ENCODE measurements at places on chromosomes 7 and 10.

GRCh38 chr10:118698421-118698820 lies 56.3 kb downstream of the CACUL1 start:
- peak; percentile 68 for DNase-seq

- DNase-seq, result no peak
Measured at GRCh38 chr7:142478479-142479220, 220.8 kb upstream of the PRSS58 start.

DNA sequence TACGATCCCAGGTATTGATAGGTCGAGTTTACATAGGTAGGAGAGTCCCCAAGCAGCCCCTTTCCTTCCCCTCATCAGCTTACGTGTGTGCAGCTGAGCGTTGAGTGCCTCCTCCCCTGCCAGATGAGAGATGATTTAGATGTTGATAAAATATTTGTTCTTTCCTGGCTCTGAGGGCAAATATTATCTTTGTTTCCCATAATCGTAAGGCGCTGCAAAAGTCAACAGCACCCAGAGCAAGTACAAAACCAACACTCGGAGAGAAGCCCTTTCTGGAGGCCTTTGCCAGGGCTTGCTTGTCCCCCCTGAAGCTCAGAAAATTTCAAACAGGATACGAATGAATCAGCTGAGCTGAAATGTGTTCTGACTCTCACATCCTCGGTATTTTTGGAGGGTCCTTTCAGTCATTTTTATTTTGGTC lies 683.2 kb downstream of the LRMDA start:
- no peak for DNase-seq

DNA sequence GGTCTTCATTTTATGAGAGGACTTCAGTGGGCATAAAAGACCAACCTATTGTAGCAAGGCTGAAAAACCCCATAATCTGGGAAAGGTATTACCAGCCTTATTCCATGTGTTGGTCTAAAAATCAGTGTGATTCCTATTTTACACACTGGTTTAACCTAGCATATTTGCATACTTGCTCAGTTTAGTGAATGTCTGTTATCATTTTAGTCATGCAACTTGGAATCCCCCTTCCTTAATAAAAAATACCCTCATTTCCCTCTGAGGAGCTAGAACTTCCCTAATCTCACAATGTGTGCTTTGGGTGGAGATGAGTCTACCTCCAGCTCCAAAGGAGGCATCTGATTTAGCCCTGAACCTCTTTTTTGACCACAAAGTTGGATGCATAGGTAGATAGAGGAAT lies 312.8 kb upstream of the SORCS1 start:
- DNase-seq, result no peak

DNA sequence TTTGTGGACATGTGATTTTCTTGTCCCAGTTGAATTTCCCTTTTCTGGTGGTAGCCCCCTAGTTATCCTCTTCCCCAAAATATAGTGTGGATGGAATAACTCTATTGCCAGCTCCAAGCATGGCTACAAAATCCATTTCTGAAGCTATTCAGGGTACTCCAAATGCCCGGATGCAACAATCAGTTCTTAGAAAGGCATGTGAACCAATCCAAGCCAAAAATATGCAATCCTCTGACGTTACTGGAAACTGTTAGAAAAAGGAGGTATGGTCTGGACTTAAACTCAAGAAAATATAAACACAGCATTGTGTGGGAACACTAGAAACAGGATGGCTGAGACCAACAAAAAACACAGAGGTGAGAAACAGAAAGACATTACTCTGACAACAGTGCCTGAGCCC lies 347.0 kb downstream of the GPAM start:
- DNase-seq, result no peak

- DNase-seq, result no peak
Measured at GRCh38 chr10:49053053-49053997, 62.0 kb downstream of the VSTM4 start.

- DNase-seq, result no peak
Measured at GRCh38 chr7:90111-91063, 102.0 kb upstream of the FAM20C start.

GRCh38 chr10:128924918-128925317 lies 542.1 kb upstream of the MGMT start:
- DNase-seq, result no peak

DNA sequence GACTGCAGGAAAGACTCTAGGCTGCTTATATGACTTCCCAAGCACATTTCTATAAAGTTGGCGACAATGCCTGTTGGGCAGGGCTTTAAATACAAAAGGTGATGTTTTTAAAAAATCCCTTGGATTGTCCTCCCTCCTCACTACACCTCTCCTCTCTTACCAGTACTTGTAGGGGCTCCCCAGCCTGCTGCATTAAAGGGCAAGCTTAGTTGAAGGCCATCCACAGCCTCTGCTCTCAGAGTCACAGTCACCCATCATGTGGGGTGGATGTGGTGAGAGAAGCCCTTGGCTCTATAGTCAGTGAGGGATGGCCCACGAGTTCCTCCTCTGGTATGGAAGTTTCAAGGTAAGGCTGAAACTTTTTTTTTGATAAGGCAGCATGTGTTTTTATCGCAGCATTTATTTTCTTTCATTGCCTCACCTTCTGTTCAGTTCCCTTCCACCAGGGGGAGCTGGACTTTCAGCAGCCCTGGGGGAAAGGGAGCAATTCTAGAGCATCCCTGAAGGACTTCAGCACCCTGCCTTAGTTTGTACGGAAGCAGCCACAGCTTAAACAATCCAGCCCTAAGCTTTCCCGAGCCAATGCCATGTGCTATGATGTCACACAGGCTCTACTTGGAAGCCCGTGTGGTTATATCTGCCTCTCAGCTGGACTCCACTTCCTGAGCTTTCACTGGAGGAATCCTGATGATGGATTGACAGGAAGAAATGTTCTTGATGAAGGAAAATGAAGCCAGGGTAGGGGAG lies 131.9 kb downstream of the CALCR start:
- DNase-seq, result no peak

DNA sequence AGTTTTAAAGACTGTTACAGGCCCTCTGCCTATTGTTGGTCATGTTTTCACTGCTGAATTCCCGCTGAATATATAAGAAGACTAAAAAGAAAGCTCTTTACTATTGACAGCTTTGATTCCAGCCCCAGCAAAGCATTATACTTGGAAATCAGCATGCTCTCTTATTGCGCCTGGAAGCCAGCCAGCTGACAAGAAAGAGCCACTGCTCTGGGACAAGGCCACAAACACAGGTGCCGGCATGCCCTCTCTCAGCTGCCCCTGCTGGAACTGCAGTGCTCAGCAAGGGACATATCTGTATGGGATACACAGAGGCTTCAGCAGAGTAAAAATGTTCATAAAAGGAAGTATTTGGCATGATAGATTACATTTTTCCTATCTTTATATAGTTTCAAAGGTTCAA lies 523.9 kb downstream of the ADRA2A start:
- no peak for DNase-seq

- DNase-seq, result no peak
Measured at GRCh38 chr7:133619491-133619890, 366.6 kb downstream of the EXOC4 start.

GRCh38 chr10:60260321-60260720 lies 129.4 kb downstream of the ANK3 start:
- no peak for DNase-seq

- no peak for DNase-seq
Measured at GRCh38 chr7:43302211-43302711, 189.8 kb downstream of the HECW1 start.

- DNase-seq, result no peak
Measured at GRCh38 chr7:94375691-94376090, 19.0 kb upstream of the COL1A2 start.

GRCh38 chr7:142131439-142132185 lies 20.1 kb downstream of the MGAM2 start:
- DNase-seq, result no peak

DNA sequence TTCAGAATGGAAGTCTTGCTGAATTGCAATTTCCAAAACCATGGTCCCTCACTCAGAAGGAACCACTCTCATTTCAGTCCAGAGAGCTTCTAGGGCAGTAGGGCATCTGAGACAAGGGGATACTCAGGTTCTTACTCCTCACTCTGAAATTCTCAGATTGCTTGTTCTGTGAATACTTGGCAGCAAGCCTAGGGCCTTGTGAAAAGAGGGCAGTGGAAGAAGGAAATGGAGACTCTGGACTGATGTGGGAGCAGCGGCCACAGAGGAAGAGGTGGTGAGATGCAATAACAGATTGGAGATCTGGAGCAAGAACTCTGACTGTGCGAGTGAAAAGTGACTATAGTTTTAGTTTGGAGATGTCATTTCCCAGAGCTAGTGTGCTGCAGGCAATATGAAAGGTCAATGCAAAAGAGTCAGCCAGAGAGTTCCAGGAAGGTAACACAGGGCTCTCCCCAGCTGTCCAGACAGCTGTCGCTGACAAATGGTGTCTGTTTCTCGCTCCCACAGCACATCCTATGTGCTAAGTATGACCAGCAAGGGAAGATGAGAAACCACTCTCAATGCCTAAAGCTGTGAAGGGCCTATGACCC lies 291.6 kb upstream of the KIAA1217 start:
- DNase-seq, result no peak

GRCh38 chr10:61223576-61223975 lies 229.6 kb downstream of the TMEM26 start:
- DNase-seq, result no peak

DNA sequence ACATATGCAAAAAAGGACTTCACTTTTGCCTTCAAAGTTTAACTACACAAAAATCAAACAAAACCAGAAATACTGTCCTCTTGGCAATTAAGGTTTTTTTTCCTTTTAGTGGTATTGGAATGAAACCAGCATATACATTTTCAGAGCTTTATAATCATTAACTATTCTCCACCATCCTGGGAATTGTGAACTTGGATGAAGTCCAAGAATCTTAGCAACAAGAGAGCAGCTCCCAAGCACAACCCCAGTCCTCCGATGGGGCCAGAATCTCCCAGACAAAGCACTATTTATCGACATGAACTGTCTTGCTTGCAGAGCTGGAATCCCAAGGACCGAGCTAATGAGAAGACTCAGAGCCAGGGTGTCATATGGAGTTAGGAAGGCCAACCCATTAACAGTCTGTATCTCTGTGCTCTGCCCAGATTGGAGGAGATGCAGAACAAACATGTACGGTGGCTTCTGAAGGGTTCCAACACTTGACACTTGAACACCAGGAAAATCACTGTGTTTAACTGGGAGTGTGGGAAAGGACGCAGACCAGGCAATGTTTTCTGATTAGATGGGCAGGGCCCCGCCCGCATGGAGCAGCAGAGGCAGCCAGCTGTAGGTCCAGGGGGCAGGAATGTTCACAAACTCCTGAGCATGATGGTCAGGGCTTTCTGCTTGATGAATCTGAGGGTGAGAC lies 35.5 kb downstream of the PPP1R3C start:
- no peak for DNase-seq

- no peak for DNase-seq
Measured at GRCh38 chr7:96998744-96999143, 6.6 kb upstream of the DLX6 start.

DNA sequence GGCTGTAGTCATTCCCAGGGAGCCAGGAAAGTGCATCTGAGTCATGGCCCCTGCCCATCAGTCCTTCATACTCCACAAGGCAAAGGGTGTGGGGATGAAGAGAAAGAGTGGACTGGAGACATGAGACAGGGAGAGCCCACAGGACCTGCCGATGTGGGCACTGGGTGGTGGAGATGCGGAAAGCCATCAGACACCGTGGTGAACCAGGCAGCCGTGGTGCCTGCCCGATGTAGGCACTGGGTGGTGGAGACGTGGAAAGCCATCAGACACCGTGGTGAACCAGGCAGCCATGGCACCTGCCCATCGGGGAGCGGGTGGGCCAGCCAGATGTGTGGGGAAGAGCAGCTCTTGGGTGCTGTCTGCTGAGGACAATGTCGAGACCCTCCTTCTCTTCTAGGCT lies 58.6 kb downstream of the AFAP1L2 start:
- no peak for DNase-seq

DNA sequence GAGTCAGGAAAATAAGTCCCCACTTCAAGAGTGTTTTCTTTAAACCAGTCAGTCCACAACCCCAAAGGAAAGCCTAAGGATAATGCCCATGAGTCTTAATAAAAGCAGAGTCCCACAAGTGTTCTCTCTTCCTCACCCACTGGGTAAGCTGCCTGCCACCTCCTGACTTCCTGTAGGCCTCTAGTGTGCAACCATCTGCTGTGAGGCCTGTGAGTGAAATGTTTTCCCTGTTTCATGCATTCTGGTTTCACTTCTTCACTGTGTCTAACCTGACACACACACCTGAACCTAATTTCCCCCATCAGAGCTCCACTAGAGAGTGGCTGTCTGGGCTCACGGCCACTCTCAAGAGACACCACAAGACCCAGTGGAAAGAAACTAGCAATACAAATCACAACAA lies 38.9 kb upstream of the GDF10 start:
- no peak for DNase-seq

- DNase-seq, result no peak
Measured at GRCh38 chr10:127195571-127196281, 665 bp downstream of the INSYN2A start.

DNA sequence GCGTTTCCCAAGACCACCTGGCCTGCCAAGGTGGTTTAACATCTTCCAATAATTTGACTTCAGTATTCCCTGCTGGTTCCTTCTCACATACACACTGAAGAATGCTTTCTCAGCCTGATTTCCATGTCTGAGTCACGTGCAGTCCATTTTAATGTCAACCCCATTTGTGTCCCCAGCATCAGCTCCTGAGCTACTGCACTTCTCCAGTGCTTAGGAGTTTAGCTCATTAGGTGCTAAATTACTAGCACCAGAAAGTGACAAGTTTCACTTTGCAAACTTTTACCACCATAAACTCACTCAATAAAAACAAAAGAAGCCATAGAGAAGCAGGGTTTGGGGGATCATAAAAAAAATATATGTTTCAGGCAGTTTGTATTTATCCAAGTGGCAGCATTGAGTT lies 279.3 kb upstream of the SORCS1 start:
- no peak for DNase-seq

DNA sequence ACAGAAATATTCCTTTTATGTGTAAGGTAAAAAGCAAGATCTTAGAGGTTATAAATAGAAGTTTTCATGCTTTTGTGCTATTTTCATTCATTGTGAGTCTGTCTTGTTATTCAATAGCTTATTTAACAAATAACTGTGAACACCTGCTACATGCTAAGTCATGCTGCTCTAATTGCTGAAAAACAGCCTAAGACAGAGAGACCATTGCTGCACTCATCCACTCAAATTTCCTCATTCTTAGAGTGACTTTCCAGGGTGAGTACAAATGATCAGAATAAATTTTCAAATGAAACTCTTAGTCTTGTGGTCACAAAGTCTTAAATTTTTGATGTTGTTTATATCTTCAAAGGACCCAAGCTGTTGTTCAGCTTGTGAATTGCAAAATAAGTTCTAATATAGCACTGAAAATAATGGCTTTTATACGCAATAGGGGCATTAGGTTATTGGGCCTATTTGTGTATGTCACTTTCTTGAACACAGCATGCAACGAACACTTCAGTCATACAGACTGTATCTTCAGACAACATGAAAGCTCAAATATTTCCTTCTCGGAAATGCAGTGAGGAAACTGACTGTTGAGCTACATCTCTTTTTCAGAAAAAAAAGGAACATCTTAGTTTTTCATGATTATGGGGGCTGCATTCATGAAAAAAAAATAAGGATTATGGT lies 247.9 kb upstream of the PCDH15 start:
- DNase-seq, result no peak

All from stimulated activated CD8-positive, alpha-beta memory T cell treated with anti-CD3 and anti-CD28 coated beads, Interleukin-4, amount 100 ng/mL, for 4 hours (primary cell).